NCI-H1436 treated with DMSO at 0.1 percent for 48 hours (cell line): ENCODE measurements at places on chromosomes 7 and 10.

GRCh38 chr10:109317746-109318366 lies 605.5 kb downstream of the XPNPEP1 start:
- DNase-seq, result no peak

- DNase-seq, result no peak
Measured at GRCh38 chr7:37495574-37496184, 47.0 kb upstream of the ELMO1 start.

GRCh38 chr10:37860494-37861190 lies 3.2 kb upstream of the ZNF248 start:
- no peak for DNase-seq

DNA sequence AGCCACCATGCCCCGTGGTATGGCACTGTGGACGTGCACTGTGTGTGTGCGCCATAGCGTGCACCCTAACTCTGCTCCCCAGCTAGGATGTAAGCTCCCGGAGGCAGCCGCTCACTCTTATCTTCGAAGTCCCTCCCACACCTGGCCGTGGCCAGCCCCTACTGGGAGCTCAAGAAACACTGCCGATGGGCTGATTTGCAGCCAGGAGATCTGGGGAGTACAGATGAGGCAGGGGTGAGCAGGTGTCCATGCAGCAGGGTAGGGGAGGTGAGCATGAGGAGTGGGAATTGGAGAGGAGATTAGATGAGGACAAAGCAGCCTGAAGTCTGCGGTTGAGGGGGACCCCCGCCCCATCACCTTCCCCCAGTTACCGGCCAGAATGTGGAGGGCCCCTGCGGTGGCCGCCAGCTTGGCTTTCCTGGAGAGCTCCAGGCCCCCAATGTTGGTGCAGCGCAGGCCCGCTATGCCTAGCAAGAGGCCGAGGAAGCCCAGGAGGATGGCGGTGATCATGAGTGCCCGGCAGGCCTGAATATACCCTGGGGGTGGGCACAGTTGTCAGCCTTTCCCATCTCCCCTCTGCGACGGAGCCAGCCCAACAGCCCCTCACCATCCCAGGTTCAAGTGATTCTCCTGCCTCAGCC lies 3.6 kb downstream of the CLDN15 start:
- DNase-seq, result no peak

DNA sequence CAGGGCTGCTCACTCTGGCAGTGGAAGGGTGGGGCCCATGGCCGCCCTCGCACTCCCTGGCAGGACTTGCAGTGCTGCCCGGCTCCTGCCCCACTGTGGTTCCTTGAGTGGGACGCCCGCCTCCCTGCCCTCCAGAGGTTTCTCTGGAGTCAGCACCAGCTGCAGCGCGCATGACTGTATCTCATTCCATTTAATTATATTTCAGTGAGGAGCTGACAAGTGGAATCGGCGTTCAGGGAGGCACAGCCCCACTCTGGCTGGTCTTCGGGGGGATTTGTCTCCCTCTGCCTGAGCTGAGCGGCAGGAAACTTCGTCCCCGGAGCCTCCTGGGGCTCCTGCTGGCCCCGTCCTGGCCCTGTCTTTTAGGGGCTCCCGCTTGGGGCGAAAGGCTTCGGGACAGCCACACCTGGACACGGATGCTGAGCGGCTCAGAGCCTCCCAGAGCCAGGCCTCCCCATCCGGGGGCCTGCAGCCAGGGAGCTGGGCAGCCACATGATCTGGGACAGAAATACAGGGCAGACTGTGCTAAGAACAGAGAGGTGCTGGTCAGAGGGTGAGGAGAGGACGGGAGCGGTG lies 75.3 kb upstream of the NKX6-2 start:
- DNase-seq, result no peak

GRCh38 chr10:188546-188945 lies 53.3 kb downstream of the ZMYND11 start:
- no peak for DNase-seq

GRCh38 chr7:50446542-50446960 lies 3.6 kb downstream of the FIGNL1 start:
- no peak for DNase-seq

DNA sequence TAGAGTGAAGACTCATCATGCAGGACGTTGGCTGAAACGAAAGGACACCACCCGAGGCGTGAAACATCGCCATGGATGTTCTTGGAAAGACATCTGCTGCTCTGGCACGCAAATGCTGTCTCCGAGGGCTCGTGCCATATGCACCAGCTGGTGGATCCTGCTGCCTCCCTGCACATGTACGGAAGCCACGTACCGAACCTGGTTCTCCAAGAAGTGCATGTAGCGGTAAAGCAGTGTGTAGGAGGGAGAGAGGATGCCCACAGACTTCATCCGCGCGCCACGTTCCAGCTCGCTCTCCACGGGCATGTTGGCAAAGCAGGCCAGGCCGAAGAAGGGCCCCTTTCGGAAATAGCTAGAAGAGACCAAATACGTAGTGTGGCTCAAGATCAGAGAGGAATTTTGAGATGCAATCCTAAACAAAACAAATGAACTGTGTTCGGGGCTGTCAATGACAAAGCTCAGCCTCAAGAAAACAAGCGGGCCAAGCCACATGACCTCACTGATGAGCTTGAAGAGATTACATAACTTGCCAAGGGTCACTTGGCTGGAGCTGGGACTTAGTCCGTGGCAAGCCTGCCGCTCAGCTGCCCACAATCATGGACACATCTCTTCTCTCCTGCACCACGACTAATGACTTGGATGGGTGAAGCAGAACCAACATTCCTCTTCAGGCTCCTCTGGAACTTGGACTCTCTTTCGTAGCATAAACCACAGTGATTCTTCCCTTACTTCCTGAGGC lies 16.5 kb downstream of the DENND11 start:
- DNase-seq, result no peak

GRCh38 chr10:49571388-49571787 lies 32.5 kb upstream of the ERCC6 start:
- DNase-seq, result no peak

GRCh38 chr10:110446954-110447608 lies 50.6 kb upstream of the DUSP5 start:
- no peak for DNase-seq

- no peak for DNase-seq
Measured at GRCh38 chr10:91683975-91684374, 51.1 kb upstream of the PPP1R3C start.

DNA sequence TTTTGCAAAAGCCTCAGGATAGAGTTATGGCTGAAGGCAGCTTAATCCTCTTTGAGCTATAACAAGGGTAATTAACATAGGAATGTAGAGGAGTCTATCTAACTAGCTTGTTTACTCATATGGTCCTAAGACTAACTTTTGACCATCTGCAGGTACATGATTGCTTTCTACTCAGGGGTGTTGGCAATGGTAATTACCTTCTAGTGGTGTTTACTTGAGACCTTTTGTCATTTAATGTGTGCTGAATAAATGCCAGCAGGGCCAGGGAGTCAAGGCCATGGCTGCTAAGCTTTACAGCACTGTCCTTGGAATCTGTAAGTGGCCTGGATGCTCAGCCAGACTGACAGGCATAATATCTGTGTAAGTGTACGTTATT lies 1325.0 kb downstream of the XPNPEP1 start:
- DNase-seq, result no peak

DNA sequence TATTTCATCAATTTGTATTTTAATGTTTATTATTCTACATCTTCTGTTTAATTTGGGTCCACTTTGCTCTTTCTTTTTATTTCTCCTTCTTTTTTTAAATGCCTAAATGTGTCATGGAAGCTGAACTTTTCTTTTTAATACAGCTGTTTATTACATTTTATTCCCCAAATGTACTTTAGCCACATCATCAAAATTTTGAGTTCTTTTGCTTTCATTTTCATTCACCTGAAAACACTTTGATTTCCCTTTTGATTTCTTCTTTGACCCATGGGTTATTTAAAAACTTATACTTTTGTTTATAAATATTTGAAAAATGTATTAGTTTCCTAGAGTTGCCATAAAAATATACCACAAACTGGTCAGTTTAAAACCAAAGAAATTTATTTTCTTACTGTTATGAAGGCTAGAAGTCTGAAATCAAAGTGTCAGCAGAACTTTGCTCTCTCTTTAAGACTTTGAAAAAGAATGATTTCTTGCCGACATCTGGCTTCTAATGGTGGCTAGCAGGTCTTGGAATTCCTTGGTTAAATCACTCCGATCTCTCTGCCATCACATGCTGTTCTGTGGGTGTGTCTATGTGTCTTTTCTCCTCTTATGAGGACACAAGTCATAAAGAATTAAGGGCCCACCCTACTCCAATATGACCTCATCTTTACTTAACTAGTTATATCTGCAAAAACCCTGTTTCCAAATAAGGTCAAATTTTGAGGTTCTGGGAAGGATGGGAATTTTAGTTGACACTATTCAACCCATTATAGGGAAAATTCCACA lies 225.5 kb downstream of the ANKRD7 start:
- DNase-seq, result no peak

- no peak for DNase-seq
Measured at GRCh38 chr10:109592391-109592790, 330.9 kb downstream of the XPNPEP1 start.

- DNase-seq, result no peak
Measured at GRCh38 chr10:48790457-48791044, 105.9 kb downstream of the WDFY4 start.

DNA sequence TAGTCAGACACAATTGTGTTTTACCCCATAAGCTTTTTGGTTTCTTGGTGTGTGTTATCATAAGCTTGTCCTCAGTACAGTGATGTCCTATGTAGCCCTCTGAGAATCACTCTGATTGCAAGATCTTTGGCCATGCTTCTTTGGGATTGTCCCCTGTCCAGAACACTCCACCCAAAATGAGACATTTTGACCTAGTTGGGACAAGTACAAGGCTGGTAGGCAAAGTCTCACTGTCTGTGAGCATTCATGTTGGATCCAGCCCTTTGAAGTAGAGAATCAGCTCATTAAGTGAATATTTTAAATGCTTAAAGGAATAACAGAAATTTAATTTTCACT lies 28.9 kb upstream of the PCGF5 start:
- DNase-seq, result no peak

DNA sequence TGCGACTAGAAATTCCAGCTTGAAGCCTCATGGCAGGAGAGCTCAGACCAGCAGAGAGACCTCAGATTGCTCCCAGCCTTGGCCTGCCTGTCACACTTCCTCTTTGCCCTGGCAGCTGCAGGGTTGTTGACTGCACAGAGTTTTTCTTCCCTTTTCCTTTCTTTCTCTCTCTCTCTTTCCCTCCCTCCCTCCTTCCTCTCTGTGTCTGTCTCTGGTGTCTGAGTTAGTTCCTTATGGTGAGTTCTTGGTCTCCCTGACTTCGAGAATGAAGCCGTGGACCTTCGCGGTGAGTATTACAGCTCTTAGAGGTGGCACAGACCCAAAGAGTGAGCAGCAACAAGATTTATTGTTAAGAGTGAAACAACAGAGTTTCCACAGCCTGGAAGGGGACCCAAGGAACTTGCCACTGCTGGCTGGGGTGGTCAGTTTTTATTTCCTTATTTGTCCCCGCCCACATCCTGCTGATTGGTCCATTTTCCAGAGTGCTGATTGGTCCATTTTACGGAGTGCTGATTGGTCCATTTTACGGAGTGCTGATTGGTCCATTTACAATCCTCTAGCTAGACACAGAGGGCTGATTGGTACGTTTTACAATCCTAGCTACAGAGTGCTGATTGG lies 266.3 kb downstream of the RPS24 start:
- DNase-seq, result no peak

GRCh38 chr7:97671571-97671970 lies 60.3 kb upstream of the TAC1 start:
- no peak for DNase-seq

DNA sequence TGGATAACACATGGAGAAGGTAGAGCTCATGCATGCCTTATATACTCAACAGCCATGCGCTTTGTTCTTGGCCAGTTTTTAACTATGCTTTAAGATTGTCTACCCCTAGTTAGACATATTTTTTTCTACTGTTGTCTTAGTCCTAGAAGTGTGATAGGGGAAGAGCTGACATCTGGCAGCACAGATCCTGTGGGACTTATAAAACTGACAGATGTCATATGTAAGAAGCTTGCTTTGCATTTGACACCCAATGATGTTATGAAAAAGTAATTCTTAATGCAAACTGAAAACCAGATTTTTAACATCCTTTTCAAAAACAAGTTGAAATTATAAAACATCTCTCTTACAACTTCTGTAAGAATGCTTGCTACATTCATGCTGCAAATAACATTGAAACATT lies 715.9 kb upstream of the LRRN3 start:
- DNase-seq, result no peak
